ENCODE measurements at places on chromosomes 7 and 10. TPM values are rescaled to one million over a fixed set of nuclear protein-coding genes. Genes with fewer than 3 reads are reported as not detected.

- DNase-seq = no peak
- no peaks in the 10 kb centered on the region for H3K4me1 ChIP-seq
- H3K27ac ChIP-seq = no peak overlapping the region
- no peak overlapping the region for H3K4me3 ChIP-seq
- no peaks in the 10 kb centered on the region for H3K27me3 ChIP-seq
Observed at GRCh38 chr10:62171791-62172190, 96.9 kb downstream of the RTKN2 start.

DNA sequence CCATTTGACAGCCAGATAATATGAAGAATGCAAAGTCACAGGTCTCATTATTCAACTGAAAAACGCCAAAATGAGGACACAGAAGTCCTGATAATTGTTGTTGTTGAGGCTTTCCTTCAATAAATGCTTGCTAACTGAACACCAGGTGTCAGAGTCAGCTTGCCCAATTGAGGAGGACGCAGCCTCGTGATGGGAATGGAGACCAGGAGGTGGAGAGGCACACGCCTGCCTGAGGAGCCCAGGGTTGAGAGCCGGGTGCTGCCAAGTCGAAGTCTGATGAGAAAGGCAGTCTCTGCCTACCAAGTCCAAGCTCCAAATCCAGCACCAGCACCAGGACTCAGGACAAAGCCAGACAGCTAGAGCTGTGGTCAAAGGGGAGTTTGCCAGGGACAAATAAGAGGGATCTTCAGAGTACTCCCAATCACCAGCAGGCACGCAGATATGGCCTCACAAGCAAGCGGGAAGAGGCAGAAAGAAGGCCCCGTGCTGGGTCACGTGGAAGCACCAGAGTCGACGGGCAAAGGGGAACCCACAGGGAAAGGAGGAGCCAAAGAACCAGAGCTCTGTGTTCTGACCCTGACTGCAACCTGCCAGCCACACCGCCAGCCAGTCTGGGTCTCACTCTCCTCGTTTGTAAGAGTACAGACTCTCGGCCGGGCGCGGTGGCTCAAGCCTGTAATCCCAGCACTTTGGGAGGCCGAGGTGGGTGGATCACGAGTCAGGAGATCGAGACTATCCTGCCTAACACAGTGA, 47.6 kb downstream of the VOPP1 start:
- DNase-seq = no peak
- H3K4me1 ChIP-seq = peaks cover 12% of the 10 kb centered on the region
- no peaks in the 10 kb centered on the region for H3K36me3 ChIP-seq
- no peaks in the 10 kb centered on the region for H3K27me3 ChIP-seq
- H3K4me3 ChIP-seq = no peak overlapping the region
- no peak overlapping the region for H3K27ac ChIP-seq

DNA sequence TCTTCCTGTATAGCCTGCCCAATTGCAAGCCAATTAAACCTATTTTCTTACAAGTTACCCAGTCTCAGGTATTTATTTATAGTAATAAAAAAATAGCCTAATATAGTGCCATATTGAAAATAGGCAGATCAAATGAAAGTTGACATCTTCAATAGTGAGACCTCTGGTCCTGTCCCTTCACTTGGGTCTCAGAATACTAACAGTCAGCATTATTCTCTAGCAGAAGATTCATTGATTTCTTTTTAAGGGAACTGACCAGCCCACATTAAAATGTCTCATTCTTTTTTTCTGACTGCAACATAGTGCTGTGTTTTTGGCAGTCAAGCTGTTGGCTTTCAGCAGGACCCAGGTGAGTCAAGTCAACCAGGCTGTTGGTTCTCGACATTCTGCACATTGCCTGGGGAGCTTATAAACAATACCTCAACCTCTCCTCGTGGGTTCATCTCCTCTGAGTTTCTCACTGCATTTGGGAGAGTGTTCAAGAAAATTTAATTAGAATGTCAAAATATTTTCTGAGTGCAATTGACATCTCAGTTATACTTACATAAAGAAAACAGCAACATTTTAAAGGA, 109.8 kb downstream of the MKX start:
- H3K27ac ChIP-seq = no peak overlapping the region
- H3K4me3 ChIP-seq = no peak overlapping the region

- H3K27ac ChIP-seq = peak overlapping the region; percentile 76
- no peak overlapping the region for H3K4me3 ChIP-seq
- H3K36me3 ChIP-seq = no peaks in the 10 kb centered on the region
Observed at GRCh38 chr7:153413199-153413539, 639.0 kb upstream of the DPP6 start.

- no peak for DNase-seq
- no peaks in the 10 kb centered on the region for H3K4me1 ChIP-seq
Observed at GRCh38 chr10:76034353-76035205, 603.2 kb downstream of the LRMDA start.

GRCh38 chr10:110163192-110163773, 44.1 kb upstream of the MXI1 start:
- H3K4me1 ChIP-seq = peaks cover 3% of the 10 kb centered on the region
- H3K27me3 ChIP-seq = peaks cover 59% of the 10 kb centered on the region
- DNase-seq = no peak
- no peak overlapping the region for H3K4me3 ChIP-seq

- H3K4me3 ChIP-seq = no peak overlapping the region
- no peaks in the 10 kb centered on the region for H3K36me3 ChIP-seq
- DNase-seq = no peak
- no peaks in the 10 kb centered on the region for H3K27me3 ChIP-seq
- H3K4me1 ChIP-seq = no peaks in the 10 kb centered on the region
- H3K27ac ChIP-seq = no peak overlapping the region
Observed at GRCh38 chr7:158329014-158329610, 258.5 kb downstream of the PTPRN2 start.

GRCh38 chr7:99451936-99452335, 13.2 kb downstream of the CPSF4 start:
- peaks cover 25% of the 10 kb centered on the region for H3K36me3 ChIP-seq
- H3K27ac ChIP-seq = no peak overlapping the region
- DNase-seq = no peak
- no peaks in the 10 kb centered on the region for H3K27me3 ChIP-seq
- no peaks in the 10 kb centered on the region for H3K4me1 ChIP-seq
- no peak overlapping the region for H3K4me3 ChIP-seq

GRCh38 chr10:51530541-51530940, 168.9 kb downstream of the CSTF2T start:
- no peaks in the 10 kb centered on the region for H3K4me1 ChIP-seq
- H3K4me3 ChIP-seq = no peak overlapping the region
- no peak for DNase-seq
- no peak overlapping the region for H3K27ac ChIP-seq

DNA sequence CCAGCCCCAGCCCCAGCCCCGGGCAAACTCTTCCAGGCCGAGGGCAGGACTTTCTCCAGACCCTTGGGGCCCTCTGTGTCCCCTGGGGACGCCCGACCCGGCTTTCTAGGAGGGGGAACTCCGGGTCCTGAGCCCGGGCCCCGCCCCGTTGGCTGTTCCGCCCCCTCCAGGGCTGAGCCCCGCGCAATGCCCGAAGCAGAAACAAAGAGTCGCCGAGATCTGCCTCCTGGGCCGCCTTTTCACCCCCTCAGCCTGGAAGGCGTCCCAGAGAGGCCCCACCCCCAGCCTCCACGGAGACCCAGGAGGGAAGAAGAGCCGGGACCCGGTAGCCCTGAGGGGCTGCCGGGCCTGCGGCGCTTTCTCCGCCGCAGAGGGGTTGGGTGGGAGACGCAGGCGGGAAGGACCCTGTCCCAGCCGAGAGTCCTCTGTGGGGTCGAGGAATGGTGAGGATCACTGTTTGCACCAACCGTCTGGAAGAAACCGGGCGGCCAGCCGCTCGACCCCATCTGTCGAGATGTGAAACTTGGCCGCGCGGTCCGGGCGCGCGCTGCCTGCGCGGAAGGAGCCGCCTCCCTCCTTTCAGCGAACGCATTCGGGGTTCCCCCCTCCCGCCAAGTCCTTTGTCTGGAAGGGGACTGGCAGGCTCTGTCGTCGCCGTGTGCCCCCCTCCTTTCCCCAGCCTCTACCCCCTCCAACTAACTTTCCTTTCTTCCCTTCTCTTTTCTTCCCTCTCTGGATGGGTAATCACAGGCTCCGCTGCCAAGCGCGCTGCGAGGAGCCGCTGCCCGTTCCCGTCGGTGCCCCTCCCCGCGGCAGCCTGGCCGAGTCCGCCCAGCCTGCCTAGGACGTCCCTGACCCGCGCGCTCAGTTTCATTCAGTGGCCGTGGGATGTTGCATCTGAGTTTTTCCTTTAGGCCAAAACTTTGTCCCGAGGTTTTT, 10.2 kb downstream of the EN2 start:
- no peak for DNase-seq
- H3K4me1 ChIP-seq = no peaks in the 10 kb centered on the region
- H3K36me3 ChIP-seq = no peaks in the 10 kb centered on the region
- H3K27ac ChIP-seq = no peak overlapping the region
- no peak overlapping the region for H3K4me3 ChIP-seq

GRCh38 chr10:45440511-45441062, 66.6 kb downstream of the ALOX5 start:
- no peak overlapping the region for H3K4me3 ChIP-seq
- no peaks in the 10 kb centered on the region for H3K36me3 ChIP-seq
- no peaks in the 10 kb centered on the region for H3K27me3 ChIP-seq
- H3K4me1 ChIP-seq = peaks cover 7% of the 10 kb centered on the region
- H3K27ac ChIP-seq = no peak overlapping the region
- no peak for DNase-seq

GRCh38 chr7:116699722-116700120, 27.7 kb downstream of the MET start:
- H3K36me3 ChIP-seq = no peaks in the 10 kb centered on the region
- H3K27me3 ChIP-seq = no peaks in the 10 kb centered on the region
- DNase-seq = no peak
- no peak overlapping the region for H3K27ac ChIP-seq
- no peak overlapping the region for H3K4me3 ChIP-seq

DNA sequence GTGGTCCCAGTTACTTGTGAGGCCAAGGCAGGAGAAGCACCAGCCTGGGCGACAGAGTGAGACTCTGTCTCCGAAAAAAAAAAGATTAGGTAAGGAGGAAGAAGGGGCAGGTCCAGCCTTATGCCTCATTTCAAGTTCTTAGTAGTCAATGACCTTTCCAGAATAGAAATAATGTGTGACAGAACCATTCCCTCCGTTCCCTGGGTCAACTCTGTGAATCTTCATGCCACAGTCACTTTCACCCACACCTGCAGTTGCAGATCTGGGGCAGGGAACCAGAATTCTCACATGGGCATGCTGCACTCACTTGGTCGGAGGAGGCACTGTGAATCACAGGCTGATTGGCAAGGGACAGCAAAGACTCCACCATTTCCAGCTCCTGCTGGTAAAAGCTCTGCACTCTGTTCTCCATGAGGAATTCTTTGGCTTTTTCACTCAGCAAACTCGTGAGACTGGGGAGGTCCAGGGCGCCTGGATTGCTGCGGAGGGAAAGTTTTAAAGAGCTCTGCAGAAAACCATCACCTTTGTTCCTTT, 20.7 kb downstream of the STN1 start:
- no peak for DNase-seq
- no peak overlapping the region for H3K4me3 ChIP-seq
- peaks cover 42% of the 10 kb centered on the region for H3K36me3 ChIP-seq
- peaks cover 34% of the 10 kb centered on the region for H3K4me1 ChIP-seq
- no peak overlapping the region for H3K27ac ChIP-seq

GRCh38 chr7:135929722-135930141, 47.4 kb downstream of the MTPN start:
- no peaks in the 10 kb centered on the region for H3K27me3 ChIP-seq
- H3K4me1 ChIP-seq = peaks cover 25% of the 10 kb centered on the region
- H3K4me3 ChIP-seq = no peak overlapping the region
- H3K27ac ChIP-seq = no peak overlapping the region
- peaks cover 21% of the 10 kb centered on the region for H3K36me3 ChIP-seq

DNA sequence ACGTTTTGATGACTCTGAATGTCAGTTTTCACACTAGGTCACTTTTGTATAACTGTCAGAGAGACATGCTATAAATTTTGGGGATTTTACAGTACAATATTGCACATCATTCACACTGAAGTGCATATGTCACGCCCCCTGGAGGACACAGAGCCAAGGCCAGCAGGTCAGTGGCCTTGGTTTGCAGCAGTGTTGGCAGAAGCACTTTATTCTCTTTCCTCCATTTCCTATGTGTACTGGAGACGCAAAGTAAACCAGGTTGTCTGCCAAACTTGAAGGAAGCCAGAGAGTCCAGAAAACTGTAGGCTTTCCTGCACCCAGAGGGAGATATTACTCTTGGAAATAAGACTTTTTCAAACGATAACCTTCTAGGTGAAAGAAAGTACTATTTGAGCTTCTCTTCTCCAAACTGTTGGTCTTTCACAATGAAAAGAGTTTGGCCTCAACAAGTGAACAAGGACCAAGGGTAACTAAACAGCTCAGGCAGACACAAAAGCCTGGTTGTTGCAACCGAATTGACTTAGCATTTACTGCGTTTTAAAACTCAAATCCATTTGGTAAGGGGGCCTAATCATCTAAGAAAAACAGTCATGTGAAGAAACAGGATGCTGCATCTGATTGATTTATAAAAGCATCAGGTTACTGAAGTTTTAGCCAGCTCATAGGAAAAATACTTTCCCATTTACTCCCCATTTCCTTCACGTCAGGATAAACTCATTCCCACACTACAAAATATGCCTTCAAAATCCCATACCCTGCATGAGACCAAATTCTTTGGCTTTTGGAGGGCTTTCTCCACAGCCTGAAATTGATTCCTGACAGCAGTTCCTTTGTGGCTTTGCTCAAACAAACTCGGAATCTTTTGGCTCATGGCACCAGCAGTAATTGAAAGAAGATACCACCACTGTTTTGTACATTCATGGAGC, 83.0 kb upstream of the SEC61G start:
- DNase-seq = no peak
- no peaks in the 10 kb centered on the region for H3K27me3 ChIP-seq
- no peaks in the 10 kb centered on the region for H3K36me3 ChIP-seq
- H3K4me1 ChIP-seq = no peaks in the 10 kb centered on the region
- H3K27ac ChIP-seq = no peak overlapping the region

Gene PYROXD2
- polyA plus RNA-seq = 5.3 TPM

Gene TBC1D12
- not detected for polyA plus RNA-seq

Gene VDAC2
- polyA plus RNA-seq = 149 TPM

Gene SFTPA1
- polyA plus RNA-seq = not detected

Gene DDC
- polyA plus RNA-seq = not detected

Gene DOCK4
- polyA plus RNA-seq = not detected

Gene HOXA4
- 0.20 TPM for polyA plus RNA-seq

Gene SPDYE8
- polyA plus RNA-seq = 0.16 TPM

Gene CEP41
- polyA plus RNA-seq = 23.6 TPM

Gene NPC1L1
- polyA plus RNA-seq = not detected

Gene RBM17
- 91.8 TPM for polyA plus RNA-seq

Gene EMX2
- polyA plus RNA-seq = not detected
